Tibial artery (tissue), 4 donors: ENCODE measurements at places on chromosomes 6 and 20.

DNA sequence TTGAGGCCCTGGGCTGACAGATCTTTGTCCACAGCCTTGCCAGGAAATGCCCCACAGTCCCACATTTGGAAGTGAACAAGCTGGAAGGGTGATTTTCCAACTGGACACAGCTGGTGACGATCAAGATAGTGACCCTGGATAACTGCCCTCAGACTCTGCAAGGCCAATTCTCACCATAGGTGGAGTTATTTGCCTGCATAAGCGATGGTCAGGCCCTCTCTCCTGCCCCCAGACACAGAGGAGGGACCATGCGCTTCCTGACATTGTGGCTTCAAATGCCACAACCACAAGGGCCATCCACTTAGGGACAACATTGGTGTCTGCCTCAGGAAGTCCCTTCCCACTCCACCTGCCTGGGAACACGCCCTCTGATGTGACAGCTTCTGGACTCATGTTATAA is 96.0 kb downstream of the JPH2 start:
- H3K4me1 ChIP-seq = no peaks in the 10 kb centered on the region
- no peak overlapping the region for H3K4me3 ChIP-seq
- no peaks in the 10 kb centered on the region for H3K36me3 ChIP-seq
- H3K27me3 ChIP-seq = no peaks in the 10 kb centered on the region
- no peak for DNase-seq

DNA sequence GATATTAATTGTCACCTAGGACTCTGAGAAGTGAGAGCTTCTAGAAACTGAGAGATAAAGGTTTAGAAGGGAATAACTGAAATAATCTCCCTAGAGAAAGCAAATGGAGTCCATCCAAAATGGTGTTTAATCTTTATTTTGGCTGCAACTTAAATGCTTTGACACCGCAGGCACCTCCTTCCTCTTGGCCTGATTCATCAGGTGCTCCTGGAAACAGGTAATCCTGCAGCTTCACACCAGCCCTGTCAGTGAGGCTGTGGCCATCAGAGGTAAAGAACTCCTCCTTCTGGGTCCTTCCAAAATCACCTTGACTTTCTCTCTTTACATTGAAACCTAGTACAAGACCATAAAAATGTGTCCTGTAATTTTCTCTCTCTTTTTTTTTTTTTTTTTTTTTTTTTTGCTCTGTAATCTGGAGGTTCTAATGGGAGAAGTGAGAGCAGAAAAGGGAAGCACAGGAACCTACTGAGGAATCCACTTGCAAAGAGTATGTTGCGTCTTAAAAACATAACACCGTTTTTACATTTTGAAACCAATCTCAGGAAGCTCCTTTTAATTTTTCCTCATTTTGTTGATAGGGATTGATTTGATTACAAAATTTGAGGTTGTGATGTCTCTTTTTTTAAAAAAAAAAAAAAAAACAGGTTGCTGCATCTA is 124.2 kb downstream of the LRRC1 start:
- no peak for DNase-seq
- no peaks in the 10 kb centered on the region for H3K4me1 ChIP-seq
- H3K4me3 ChIP-seq = no peak overlapping the region
- no peak overlapping the region for H3K27ac ChIP-seq

DNA sequence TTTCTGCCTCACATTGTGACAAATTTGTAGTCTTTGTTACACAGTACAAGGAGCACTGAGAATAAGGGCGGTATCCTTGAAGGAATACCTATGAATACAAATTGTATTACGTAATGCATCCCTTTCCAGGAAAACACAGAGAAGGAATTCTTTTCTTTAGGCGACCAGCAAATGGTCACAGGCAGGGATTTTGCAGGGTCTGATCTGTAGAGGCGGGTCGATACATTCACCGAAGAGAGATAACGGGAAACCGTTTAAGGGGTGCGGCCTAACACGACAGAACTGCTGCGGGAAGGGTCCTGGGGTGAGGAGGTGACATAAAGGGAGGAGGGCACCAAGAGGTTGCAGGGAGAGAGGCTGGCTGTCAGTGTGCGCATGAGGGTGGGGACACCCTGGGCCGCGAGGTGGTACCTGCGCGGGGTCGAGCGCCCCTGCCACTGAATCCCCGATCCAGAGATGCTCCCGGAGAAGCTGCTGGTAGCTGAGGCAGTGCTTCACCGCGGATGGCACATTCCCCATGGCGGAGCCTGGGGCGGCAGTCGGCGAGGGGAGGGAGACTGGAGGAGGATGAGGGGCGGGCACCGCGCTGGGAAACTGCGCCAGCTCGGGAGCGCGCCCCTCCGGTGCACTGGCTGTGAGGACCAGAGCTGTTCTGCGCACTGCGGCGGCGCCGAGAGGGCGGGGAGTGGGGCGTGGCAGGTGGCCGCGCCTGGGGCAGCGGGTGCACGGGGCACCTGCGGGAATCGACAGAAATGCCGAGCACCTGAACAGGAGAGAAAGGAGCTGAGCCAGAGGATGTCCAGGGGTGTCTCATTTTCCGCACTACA is at the start of gene HMGCLL1:
HMGCLL1 (minus strand) TSS at position 656 of the 827 bp plus-strand sequence; CDS start at position 519, 137 bp downstream.
- H3K27me3 ChIP-seq = peaks cover 5% of the 10 kb centered on the region
- DNase-seq = no peak

GRCh38 chr6:12030993-12031550 is 19.0 kb downstream of the HIVEP1 start:
- H3K4me3 ChIP-seq = no peak overlapping the region
- DNase-seq = no peak
- H3K36me3 ChIP-seq = no peaks in the 10 kb centered on the region
- no peaks in the 10 kb centered on the region for H3K27me3 ChIP-seq
- H3K27ac ChIP-seq = no peak overlapping the region

- no peaks in the 10 kb centered on the region for H3K27me3 ChIP-seq
- peaks cover 41% of the 10 kb centered on the region for H3K4me1 ChIP-seq
- peaks cover 8% of the 10 kb centered on the region for H3K36me3 ChIP-seq
- peak; percentile 47 for DNase-seq
- H3K4me3 ChIP-seq = peak overlapping the region; percentile 23
These were observed 174.7 kb downstream of the TMEM242 start for GRCh38 chr6:157148391-157149323.

DNA sequence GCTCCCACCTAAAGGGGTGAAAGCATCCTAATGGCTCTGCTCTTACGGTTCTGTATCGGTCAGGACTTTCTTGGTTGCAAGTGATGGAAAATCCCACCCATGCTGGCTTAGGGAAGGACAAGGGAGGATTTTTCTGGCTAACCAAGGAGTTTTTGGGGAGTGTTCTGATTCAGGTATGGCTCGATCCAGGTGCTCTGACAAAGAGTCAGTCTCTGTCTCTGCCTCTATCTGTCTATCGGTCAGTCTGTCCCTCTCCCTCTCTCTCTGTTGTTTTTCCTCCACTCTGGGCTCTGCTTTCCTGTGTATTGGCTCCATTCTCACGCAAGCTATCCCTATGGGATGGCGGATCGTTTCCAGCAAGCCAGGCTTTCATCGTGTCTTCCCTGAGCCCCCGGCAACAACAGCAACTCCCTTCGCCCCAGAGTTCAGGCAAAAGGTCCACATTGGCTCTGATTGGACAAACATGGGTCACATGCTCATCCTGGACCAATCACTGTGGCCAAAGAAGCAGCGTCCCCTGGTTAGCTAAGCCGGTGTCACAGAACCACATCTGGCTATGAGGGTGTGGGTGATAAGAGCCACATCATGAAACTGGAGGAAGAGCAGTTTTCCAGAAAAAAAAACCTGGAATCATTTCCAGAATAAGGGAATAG is 160.3 kb downstream of the BMP7 start:
- H3K4me3 ChIP-seq = no peak overlapping the region
- H3K27me3 ChIP-seq = peaks cover 13% of the 10 kb centered on the region
- H3K27ac ChIP-seq = no peak overlapping the region
- no peaks in the 10 kb centered on the region for H3K4me1 ChIP-seq
- H3K36me3 ChIP-seq = no peaks in the 10 kb centered on the region

DNA sequence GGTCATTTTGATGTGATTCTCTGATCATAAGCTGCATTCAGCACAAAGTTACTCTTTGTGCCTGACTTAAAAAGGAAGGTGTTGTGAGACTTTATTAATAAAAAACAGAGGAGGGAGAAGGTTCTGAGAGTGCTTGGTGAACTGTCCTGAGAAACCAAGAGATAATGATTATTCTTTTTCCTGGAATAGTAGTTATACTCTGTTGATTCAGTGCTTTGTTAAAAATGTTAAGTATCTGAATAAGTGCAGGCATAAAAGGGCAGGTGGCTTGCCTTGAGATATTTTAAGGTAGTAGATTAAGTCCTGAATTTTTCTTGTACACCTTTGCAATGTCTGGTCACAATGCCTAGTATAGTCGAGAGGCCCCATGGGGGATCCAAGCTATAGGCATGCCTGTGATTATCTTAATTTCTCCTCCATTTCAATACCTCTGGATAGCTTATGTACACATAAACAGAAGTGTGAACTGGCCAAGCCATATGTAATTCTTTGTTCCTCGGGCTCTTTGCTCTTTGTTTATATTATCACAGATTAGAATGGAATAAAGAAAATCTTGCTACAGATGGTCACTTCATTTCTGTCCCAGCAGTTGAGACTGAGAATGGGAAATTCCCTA is 50.0 kb downstream of the SOBP start:
- peak overlapping the region; percentile 12 for H3K27ac ChIP-seq
- no peaks in the 10 kb centered on the region for H3K36me3 ChIP-seq
- no peaks in the 10 kb centered on the region for H3K27me3 ChIP-seq

- H3K27ac ChIP-seq = peak overlapping the region; percentile 44
- peaks cover 49% of the 10 kb centered on the region for H3K36me3 ChIP-seq
- H3K4me3 ChIP-seq = no peak overlapping the region
- peaks cover 17% of the 10 kb centered on the region for H3K4me1 ChIP-seq
These were observed 86.9 kb downstream of the TCP11 start for GRCh38 chr6:35054106-35054742.

DNA sequence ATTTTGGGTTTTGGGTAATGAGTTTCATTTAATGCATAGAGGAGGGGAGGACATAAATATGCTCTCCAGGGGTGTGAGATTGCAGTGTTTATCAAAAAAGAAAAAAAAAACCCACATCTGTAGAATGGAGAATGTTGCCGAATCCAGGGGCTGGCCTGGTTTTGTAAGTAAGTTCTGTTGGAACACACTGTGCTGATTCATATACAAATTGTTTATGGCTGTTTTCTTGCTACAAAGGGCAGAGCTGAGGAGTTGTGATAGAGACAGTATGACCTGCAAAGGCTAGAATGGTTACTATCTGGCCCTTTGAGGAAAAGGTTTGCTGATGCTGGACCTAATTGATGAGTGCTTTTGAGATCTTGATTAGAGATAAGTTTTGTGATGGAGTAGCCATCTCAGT is 30.4 kb downstream of the SCAF8 start:
- H3K27me3 ChIP-seq = no peaks in the 10 kb centered on the region
- H3K36me3 ChIP-seq = no peaks in the 10 kb centered on the region
- H3K4me1 ChIP-seq = no peaks in the 10 kb centered on the region
- no peak overlapping the region for H3K4me3 ChIP-seq

- peaks cover 33% of the 10 kb centered on the region for H3K36me3 ChIP-seq
- peaks cover 18% of the 10 kb centered on the region for H3K4me1 ChIP-seq
- no peaks in the 10 kb centered on the region for H3K27me3 ChIP-seq
- DNase-seq = no peak
- no peak overlapping the region for H3K27ac ChIP-seq
- no peak overlapping the region for H3K4me3 ChIP-seq
These were observed 16.8 kb upstream of the NAA20 start for GRCh38 chr20:20000211-20000968.

DNA sequence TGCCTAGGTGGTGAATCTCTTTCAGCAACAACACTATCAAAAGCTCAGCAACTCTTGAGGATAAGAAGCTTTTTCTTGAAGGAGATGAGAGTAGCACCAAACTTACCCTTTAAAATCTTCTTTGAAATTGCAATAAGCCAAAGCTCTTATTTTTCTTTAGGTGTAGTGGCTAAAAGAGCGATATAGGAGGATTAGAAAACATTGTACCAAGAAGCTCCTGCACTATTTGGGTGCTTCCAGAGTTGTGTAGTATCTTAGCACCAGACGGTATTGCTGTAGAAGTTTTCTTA is 1.2 kb downstream of the FUT9 start:
- no peak for DNase-seq
- H3K36me3 ChIP-seq = no peaks in the 10 kb centered on the region
- H3K4me3 ChIP-seq = no peak overlapping the region
- peaks cover 17% of the 10 kb centered on the region for H3K4me1 ChIP-seq

GRCh38 chr6:44171899-44172546 is 13.4 kb downstream of the CAPN11 start:
- DNase-seq = no peak
- H3K4me1 ChIP-seq = peaks cover 9% of the 10 kb centered on the region
- no peaks in the 10 kb centered on the region for H3K36me3 ChIP-seq
- H3K27ac ChIP-seq = no peak overlapping the region

DNA sequence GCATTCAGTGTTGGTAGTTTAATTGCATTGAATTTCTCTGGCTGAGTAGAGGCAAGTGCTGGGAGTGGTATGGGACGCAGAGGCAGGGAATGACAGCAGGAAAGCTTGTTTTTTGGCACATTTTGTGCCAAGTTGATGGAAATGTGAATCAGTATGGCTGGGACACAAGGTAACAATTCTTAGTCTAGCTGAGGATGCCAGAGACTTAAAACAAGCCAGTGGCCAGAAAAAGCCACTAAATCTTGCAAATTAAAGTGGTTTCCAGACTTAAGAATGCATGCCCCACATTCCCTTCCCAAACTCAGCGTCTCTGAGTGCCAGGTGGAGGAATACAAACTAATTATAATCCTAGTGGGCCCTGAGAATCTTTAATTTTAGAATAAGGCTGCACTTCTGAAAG is 35.9 kb downstream of the PPARD start:
- no peaks in the 10 kb centered on the region for H3K4me1 ChIP-seq
- no peak for DNase-seq
- no peak overlapping the region for H3K27ac ChIP-seq
- H3K27me3 ChIP-seq = no peaks in the 10 kb centered on the region
- no peaks in the 10 kb centered on the region for H3K36me3 ChIP-seq

DNA sequence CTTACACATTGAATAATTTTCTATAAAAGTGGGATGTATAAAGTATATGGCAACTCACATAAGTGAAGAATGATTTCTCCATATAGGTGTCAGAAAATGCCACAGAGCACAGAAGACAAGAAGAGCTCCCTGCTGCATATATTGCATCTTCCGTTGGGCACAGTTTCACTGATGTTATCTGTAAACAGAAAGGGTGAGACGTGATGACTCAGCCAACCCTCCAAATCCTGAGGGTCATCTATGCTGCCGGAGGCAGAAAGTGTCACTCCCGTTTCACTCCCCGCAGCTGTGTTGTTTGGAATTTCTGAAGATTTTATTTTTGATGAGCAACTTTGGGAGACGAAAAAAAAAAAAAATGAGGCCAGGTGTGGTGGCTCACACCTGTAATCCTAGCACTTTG is 644.1 kb downstream of the C6orf118 start:
- no peaks in the 10 kb centered on the region for H3K36me3 ChIP-seq
- no peaks in the 10 kb centered on the region for H3K4me1 ChIP-seq
- no peak for DNase-seq
- no peak overlapping the region for H3K27ac ChIP-seq
- no peaks in the 10 kb centered on the region for H3K27me3 ChIP-seq
- no peak overlapping the region for H3K4me3 ChIP-seq
